Thoracic aorta (tissue), 2 donors: ENCODE measurements at places on chromosomes 5 and 9. TPM values are rescaled to one million over a fixed set of nuclear protein-coding genes. Genes with fewer than 3 reads are reported as not detected.
A peak's percentile ranks its signal among the peaks of the same experiment; 100 is the strongest.

DNA sequence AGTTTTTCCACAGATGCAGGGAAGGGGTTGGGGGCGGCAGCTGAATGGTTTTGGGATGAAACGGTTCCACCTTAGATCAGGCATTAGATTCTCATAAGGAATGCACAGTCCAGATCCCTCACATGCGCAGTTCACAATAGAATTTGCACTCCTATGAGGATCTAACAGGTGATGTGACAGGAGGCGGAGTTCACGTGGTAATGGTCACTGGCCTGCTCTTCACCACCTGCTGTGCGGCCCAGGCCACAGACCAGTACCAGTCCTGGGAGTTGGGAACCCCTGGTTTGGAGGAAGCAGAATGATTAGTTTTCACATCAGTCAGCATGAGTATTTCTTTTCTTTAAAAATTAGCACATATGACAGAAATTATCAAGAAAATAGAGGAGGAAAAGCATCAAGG is 26.3 kb downstream of the ANP32B start:
- H3K4me3 ChIP-seq, result no peak overlapping the region
- no peaks in the 10 kb centered on the region for H3K27me3 ChIP-seq
- no peak for DNase-seq
- H3K27ac ChIP-seq, result no peak overlapping the region
- peaks cover 4% of the 10 kb centered on the region for H3K4me1 ChIP-seq

The FOXE1 gene
- 0.68 TPM for total RNA-seq

DNA sequence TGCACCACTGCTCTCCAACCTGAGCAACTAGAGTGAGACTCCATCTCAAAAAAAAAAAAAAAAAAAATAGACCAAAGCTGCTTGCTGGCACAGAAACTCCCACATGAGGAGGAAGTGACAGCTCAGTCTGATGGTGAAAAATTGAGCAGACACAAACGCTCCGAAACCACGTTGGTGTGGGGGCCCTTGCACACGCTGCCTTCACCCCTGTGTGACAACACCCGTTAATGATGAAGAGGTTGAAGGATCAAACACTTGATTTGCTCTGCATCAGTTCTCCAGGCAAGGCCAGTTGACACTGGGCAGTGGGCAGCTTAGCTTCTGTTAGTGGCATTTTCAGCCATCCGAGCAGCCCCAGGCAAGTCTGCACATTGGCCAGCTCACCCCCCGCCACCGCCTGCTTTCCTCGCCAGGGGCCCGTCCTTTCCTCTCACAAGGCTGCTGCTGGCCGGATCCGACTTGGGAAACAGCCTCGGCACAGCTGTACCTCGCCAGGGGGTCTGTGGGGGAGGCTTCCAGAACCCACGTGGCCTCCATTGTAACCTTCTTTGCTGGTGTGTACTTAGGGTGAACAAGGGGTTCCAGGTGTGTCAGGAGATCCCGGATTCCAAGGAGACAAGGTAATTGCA is 79.8 kb downstream of the COL27A1 start:
- H3K27ac ChIP-seq, result no peak overlapping the region
- no peak overlapping the region for H3K4me3 ChIP-seq
- no peaks in the 10 kb centered on the region for H3K36me3 ChIP-seq
- no peak for DNase-seq
- H3K27me3 ChIP-seq, result no peaks in the 10 kb centered on the region
- peaks cover 74% of the 10 kb centered on the region for H3K4me1 ChIP-seq

- H3K36me3 ChIP-seq, result no peaks in the 10 kb centered on the region
- H3K27ac ChIP-seq, result no peak overlapping the region
- DNase-seq, result no peak
- no peaks in the 10 kb centered on the region for H3K27me3 ChIP-seq
- no peak overlapping the region for H3K4me3 ChIP-seq
These were observed 37.3 kb downstream of the DMGDH start for GRCh38 chr5:79032031-79032695.

The DCANP1 gene
- total RNA-seq, result not detected

The STPG3 gene
- total RNA-seq, result not detected

- no peak overlapping the region for H3K4me3 ChIP-seq
- H3K36me3 ChIP-seq, result no peaks in the 10 kb centered on the region
- no peaks in the 10 kb centered on the region for H3K27me3 ChIP-seq
- no peak for DNase-seq
- H3K27ac ChIP-seq, result peak overlapping the region; percentile 56
- H3K4me1 ChIP-seq, result peaks cover 19% of the 10 kb centered on the region
These were observed 246.8 kb downstream of the SAXO1 start for GRCh38 chr9:18786196-18786595.

DNA sequence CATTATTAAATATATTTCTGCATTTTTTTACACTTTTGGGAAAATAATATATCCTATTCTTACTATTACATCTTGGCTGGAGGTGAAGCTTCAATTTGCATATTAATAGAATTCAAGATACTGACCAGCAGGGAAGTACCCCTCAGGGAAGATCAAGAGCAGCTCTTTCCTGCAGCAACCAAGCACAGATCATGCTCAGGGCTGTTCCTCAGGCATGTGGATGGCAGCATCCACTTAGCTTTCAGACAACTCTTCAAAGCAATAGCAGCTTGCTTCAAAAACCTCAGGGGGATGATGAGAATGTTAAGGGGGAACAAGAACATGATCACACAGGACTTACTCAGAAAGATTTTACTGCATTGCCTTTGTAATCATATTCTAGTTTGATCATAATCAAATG is 731.8 kb downstream of the SEMA5A start:
- no peak overlapping the region for H3K27ac ChIP-seq
- no peak for DNase-seq
- no peak overlapping the region for H3K4me3 ChIP-seq
- no peaks in the 10 kb centered on the region for H3K27me3 ChIP-seq

DNA sequence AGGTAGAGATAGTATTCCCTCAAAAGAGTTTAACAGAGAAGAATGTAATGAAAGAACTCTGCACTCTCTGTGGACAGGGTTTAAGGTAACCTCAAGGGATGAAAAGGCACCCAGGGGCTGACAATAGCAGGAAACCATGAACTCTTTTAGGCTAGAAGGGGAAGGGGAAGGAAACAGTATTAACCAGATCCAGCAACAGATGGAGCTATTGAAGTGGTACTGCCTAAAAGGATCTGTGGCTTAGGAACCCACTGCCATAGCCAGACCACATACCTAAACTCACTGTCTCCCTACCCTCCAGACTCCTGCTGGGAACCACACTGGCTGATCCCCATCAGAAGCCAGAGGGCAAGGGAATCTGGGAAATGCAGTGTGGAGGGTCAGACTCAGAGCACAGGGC is 35.5 kb downstream of the PLGRKT start:
- no peak overlapping the region for H3K4me3 ChIP-seq
- H3K27ac ChIP-seq, result no peak overlapping the region
- H3K36me3 ChIP-seq, result no peaks in the 10 kb centered on the region
- H3K4me1 ChIP-seq, result no peaks in the 10 kb centered on the region
- no peak for DNase-seq
- no peaks in the 10 kb centered on the region for H3K27me3 ChIP-seq

The IGIP gene
- 24.2 TPM for total RNA-seq

The FCN2 gene
- not detected for total RNA-seq

The NEUROG1 gene
- total RNA-seq, result not detected

DNA sequence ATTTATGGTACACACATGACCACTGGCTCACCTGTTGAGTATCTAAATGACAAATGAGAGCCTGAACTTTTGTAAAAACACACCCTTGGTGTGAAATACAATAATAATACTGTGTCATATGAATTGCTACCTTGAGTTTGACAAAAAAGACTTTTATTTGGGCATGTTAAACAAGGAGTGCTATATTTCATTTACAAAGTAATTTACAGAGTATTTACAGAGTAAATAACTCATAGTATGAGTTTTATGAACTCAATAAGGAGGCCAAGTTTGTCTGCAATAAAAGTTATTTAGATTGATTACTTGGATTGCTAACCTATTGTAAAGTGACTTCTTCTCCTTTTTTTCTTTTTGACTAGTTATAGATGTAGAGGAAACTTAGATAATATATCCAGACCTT is 146.0 kb upstream of the NUDT12 start:
- no peaks in the 10 kb centered on the region for H3K4me1 ChIP-seq
- no peaks in the 10 kb centered on the region for H3K36me3 ChIP-seq
- H3K27me3 ChIP-seq, result no peaks in the 10 kb centered on the region
- no peak overlapping the region for H3K4me3 ChIP-seq

DNA sequence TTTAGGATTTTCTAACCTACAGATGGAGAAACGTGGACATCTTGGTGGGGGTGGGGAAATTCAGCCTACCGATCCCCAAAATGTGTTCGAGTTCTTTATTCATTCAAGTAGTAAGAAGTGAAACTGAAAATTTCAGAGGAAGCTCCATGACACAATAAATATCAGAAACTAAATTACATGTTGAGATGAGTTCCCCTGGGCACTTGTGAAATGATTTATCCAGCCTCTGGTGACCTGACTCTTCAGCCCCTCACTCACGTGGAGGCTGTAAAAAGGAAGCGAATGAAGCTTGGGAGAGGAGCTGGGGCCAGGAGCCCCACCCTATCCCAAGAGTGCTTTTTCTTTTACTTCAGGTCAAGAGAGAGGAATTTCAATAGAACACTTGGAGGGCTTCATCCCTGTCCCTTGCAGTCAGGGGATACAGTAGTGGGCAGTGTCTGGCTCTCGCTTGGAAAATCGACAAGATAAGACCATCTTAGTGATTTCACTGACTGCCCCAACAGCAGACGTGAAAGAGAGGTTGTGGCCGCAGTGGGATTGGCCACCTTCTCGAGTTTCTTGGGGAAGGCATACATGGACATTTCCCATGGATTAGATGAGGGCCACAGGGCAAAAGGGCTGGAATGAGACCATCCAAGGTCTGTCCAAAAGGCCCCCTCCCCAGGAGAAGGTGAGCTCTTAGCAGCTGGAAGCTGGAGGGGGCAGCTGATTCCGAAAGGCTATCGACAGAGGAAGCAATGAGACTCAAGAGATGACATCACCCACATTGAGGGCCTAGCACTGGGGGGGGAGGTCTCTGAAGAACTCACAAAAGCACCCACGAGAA is 76.8 kb upstream of the SH3PXD2B start:
- no peaks in the 10 kb centered on the region for H3K27me3 ChIP-seq
- no peak for DNase-seq
- H3K27ac ChIP-seq, result no peak overlapping the region
- no peaks in the 10 kb centered on the region for H3K4me1 ChIP-seq
- no peak overlapping the region for H3K4me3 ChIP-seq
- no peaks in the 10 kb centered on the region for H3K36me3 ChIP-seq

GRCh38 chr5:44774279-44774880 is 34.4 kb upstream of the MRPS30 start:
- no peak overlapping the region for H3K27ac ChIP-seq
- H3K4me1 ChIP-seq, result no peaks in the 10 kb centered on the region
- no peak overlapping the region for H3K4me3 ChIP-seq
- no peaks in the 10 kb centered on the region for H3K36me3 ChIP-seq
